ENCODE measurements at places on chromosomes 3 and 15.

GRCh38 chr3:112569265-112569664 is 7.4 kb downstream of the SLC35A5 start:
- no peak for DNase-seq

DNA sequence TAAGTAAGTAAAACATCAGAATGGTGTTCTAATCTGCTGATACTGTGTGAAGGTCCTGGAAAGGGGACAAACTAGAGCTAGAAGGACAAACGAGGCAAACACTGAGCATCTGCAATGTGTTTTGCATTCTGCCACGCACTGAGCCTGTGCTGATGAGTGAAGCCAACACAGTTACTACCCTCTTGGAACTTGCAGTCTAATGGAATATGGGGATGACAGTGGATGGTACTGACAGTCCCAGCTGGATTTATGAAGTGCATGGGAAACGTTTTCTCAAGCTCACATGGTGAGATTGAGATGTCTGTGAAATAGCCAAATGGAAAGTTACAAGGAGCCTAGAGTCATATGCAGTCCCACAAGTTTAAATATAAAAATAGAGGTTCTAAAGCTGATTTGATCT is 86.6 kb downstream of the FOXB1 start:
- no peak for DNase-seq

- DNase-seq = no peak
These were observed 134.1 kb downstream of the ISL2 start for GRCh38 chr15:76470691-76471090.

DNA sequence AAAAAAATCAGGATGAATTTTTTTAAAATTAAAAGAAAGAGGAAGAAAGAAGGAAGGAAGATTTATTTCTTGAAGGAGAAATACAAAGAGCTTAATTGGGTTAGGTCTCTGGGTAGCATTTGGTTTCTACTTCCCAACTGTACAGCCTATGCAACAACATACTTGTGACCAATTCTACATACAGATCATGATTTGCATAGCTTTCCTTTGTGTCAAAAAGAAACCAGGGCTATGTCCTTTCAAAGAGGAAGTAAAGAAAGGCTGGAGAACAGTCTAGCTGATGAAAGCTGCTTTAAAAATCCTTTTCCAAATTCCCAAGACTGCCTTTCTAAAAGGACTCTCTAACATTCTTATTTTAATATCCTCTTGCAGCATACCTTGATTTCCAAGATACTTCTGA is 6.1 kb upstream of the HGD start:
- no peak for DNase-seq

DNA sequence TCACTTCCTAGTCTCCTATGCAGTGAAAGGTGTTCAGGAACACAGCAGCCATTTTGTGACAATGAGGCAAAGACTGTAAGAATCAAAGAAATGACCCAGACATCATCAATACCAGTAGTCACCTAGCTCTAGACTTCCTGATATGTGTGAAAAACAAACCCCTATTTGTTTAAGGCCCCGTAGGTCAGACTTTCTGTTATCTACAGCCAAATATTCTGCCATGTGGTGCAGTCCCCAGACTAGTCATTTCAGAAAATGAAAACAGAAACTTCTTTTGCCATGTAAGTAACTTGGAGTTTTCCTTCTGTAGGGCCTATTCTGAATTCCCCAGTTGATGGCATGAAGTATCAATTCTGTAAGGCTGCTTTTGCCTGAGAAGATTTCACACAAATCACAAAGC is 181.7 kb upstream of the SNTN start:
- DNase-seq = no peak

- DNase-seq = no peak
These were observed 50.0 kb downstream of the CTNNB1 start for GRCh38 chr3:41249318-41249717.

Data from CD4-positive, alpha-beta T cell treated with Interferon gamma for 1 hour (primary cell).